Activated T-cell treated with anti-CD3 and anti-CD28 coated beads, Interleukin-2, amount 50 U/mL, for 24 hours (primary cell): ENCODE measurements at places on chromosomes 13 and 19.

- peaks cover 26% of the 10 kb centered on the region for H3K27me3 ChIP-seq
- no peaks in the 10 kb centered on the region for H3K4me1 ChIP-seq
- no peak overlapping the region for H3K4me3 ChIP-seq
- no peak overlapping the region for H3K27ac ChIP-seq
- no peak for DNase-seq
Observed at GRCh38 chr19:55358943-55359908, 3.8 kb downstream of the GARIN5B start.

DNA sequence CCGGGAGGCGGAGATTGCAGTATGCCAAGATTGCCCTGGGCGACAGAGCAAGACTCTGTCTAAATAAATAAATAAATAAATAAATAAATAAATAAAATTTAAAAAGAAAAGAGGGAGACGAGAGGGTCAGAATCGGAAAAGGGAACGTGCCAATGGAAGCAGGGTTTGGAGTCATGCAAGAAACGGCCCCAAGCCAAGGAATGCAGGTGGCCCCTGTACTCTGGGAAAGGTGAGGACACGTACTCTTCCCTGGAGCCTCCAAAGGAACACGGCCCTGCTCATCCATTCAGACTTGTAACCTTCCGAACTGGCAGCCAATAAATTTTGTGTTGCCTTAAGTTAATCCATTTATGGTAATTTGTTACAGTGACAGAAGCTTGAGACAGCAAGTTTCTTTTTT is 19.9 kb upstream of the PNMA8C start:
- H3K4me1 ChIP-seq, result no peaks in the 10 kb centered on the region
- peaks cover 45% of the 10 kb centered on the region for H3K27me3 ChIP-seq
- no peak for DNase-seq
- H3K36me3 ChIP-seq, result no peaks in the 10 kb centered on the region
- H3K4me3 ChIP-seq, result no peak overlapping the region

GRCh38 chr19:56348289-56348877 is 33.7 kb upstream of the ZSCAN5A start:
- no peak for DNase-seq
- peaks cover 1% of the 10 kb centered on the region for H3K4me1 ChIP-seq
- H3K27me3 ChIP-seq, result peaks cover 1% of the 10 kb centered on the region
- H3K36me3 ChIP-seq, result no peaks in the 10 kb centered on the region
- H3K27ac ChIP-seq, result no peak overlapping the region
- H3K4me3 ChIP-seq, result no peak overlapping the region

- DNase-seq, result no peak
- H3K36me3 ChIP-seq, result no peaks in the 10 kb centered on the region
- H3K4me1 ChIP-seq, result no peaks in the 10 kb centered on the region
- H3K27me3 ChIP-seq, result no peaks in the 10 kb centered on the region
- H3K4me3 ChIP-seq, result no peak overlapping the region
Observed at GRCh38 chr13:80742033-80742432, 401.1 kb upstream of the SPRY2 start.

DNA sequence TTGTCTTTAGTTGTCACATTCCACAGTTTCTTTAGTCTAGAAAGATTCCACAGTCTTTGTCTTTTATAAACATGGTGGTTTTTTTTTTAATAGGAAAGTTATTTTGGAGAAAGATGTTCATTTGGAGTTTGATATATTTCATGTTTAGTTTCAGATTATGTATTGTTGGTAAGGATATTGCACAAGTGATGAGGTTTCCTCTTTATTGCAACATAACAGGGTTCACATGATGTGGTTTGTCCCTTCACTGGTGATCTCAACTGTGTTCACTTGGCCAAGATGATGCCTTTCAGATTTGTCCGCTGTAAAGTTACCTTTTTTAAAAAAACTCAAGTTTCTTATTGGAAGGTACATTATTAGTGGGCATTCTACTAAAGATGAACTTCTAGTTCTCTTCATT is 3.2 kb downstream of the ZNF230 start:
- no peak for DNase-seq
- peaks cover 78% of the 10 kb centered on the region for H3K36me3 ChIP-seq
- no peak overlapping the region for H3K27ac ChIP-seq
- H3K27me3 ChIP-seq, result no peaks in the 10 kb centered on the region

GRCh38 chr13:78786459-78786858 is 127.5 kb upstream of the OBI1 start:
- H3K27ac ChIP-seq, result no peak overlapping the region
- H3K36me3 ChIP-seq, result no peaks in the 10 kb centered on the region
- peaks cover 9% of the 10 kb centered on the region for H3K27me3 ChIP-seq
- no peak overlapping the region for H3K4me3 ChIP-seq
- no peaks in the 10 kb centered on the region for H3K4me1 ChIP-seq

- peak; percentile 63 for DNase-seq
- H3K27ac ChIP-seq, result peak overlapping the region; percentile 89
- peaks cover 79% of the 10 kb centered on the region for H3K4me1 ChIP-seq
- peak overlapping the region; percentile 63 for H3K4me3 ChIP-seq
Observed at GRCh38 chr13:114161644-114162532, 17.2 kb upstream of the CFAP97D2 start.

GRCh38 chr19:57269515-57270250 is 10.6 kb upstream of the ZNF460 start:
- H3K36me3 ChIP-seq, result peaks cover 59% of the 10 kb centered on the region
- H3K4me1 ChIP-seq, result peaks cover 17% of the 10 kb centered on the region
- no peaks in the 10 kb centered on the region for H3K27me3 ChIP-seq
- no peak for DNase-seq

GRCh38 chr19:41530761-41531301 is 45.1 kb upstream of the CEACAM21 start:
- DNase-seq, result no peak
- peak overlapping the region; percentile 89 for H3K27ac ChIP-seq
- H3K4me1 ChIP-seq, result peaks cover 68% of the 10 kb centered on the region
- peak overlapping the region; percentile 82 for H3K4me3 ChIP-seq

GRCh38 chr13:71214821-71215220 is 652.2 kb downstream of the DACH1 start:
- DNase-seq, result no peak
- H3K36me3 ChIP-seq, result no peaks in the 10 kb centered on the region
- no peak overlapping the region for H3K27ac ChIP-seq
- no peaks in the 10 kb centered on the region for H3K27me3 ChIP-seq
- H3K4me3 ChIP-seq, result no peak overlapping the region

DNA sequence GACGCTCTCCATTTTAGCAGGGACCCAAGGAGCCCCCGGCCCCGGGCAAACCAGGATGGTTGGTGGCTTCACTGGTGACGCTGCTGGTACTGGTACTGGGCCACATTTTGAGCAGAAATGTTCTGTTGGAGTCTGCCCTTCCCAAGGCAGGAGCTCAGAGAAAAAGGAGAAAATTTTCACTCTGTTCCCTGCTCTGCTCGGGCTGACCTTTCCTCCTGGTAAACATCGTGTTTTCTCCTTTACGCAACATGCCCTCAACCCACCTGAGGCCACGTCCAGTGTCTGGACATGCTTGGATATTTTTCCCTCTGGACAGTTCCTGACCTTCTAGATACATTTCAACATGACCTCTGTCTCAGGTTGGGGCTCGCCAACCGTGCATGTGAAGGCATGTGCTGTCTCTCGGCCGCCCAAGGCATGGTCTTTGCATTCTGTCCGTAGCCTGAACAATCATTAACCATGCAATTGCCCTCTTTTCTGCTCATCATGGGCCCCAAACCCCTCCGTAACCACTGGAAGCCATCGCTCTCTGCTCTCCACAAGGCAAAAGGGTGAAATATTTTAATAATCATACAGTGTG is 115.2 kb upstream of the PEG3 start:
- DNase-seq, result no peak
- no peak overlapping the region for H3K4me3 ChIP-seq
- H3K27ac ChIP-seq, result no peak overlapping the region
- peaks cover under 1% of the 10 kb centered on the region for H3K36me3 ChIP-seq

- H3K27ac ChIP-seq, result no peak overlapping the region
- no peak for DNase-seq
- H3K36me3 ChIP-seq, result no peaks in the 10 kb centered on the region
Observed at GRCh38 chr19:33947265-33947964, 150.7 kb downstream of the KCTD15 start.

- H3K36me3 ChIP-seq, result peaks cover 12% of the 10 kb centered on the region
- H3K27me3 ChIP-seq, result no peaks in the 10 kb centered on the region
- peak overlapping the region; percentile 97 for H3K27ac ChIP-seq
- peak; percentile 78 for DNase-seq
Observed at GRCh38 chr13:52195401-52195837, 36.0 kb upstream of the NEK3 start.

GRCh38 chr19:54969647-54970046 is 3.5 kb downstream of the NLRP2 start:
- H3K36me3 ChIP-seq, result peaks cover 4% of the 10 kb centered on the region
- H3K4me3 ChIP-seq, result no peak overlapping the region
- no peak overlapping the region for H3K27ac ChIP-seq
- no peak for DNase-seq

DNA sequence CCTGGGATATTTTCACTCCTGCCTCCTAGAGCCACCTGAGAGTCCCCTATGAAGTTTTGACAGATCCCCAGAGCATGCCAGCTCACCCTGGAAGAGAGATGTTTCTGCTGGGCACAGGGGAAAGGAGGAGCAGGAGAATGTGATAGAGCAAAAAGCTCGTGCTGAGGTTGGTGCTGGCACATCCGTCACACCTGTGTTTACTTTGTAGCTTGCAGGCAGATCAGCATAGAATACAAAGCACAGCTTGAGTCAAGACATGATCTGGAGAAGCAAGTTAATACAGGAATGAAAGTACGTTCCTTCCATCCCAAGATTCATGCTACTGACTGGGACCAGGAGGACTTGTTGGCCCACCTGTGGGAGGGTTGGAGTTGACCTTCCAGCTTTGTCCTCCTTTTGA is 46.1 kb downstream of the HSPH1 start:
- DNase-seq, result no peak
- no peak overlapping the region for H3K4me3 ChIP-seq
- H3K27me3 ChIP-seq, result peaks cover 36% of the 10 kb centered on the region
- peaks cover 3% of the 10 kb centered on the region for H3K4me1 ChIP-seq
- no peaks in the 10 kb centered on the region for H3K36me3 ChIP-seq
- no peak overlapping the region for H3K27ac ChIP-seq

DNA sequence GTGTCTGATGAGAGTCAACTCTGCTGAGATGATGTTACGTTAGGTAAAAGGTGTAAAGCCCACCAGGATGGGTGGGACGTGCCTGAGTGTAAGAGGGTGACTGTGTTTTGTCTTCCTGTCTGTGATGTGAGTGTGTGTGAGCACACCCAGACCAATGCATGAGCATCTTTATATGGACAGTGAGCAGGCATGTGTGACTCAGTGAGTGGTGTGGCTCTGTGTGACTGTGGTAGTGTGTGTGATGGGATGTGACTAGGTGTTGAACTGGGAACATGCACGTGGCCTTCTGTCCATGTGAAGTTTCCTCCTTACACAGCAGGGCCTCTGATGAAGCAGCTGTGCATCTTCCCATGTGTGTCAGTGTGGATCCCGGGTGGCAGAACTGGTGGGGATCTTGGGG is 17.8 kb upstream of the LGALS16 start:
- H3K27me3 ChIP-seq, result peaks cover 85% of the 10 kb centered on the region
- no peaks in the 10 kb centered on the region for H3K4me1 ChIP-seq
- no peak overlapping the region for H3K27ac ChIP-seq
- DNase-seq, result no peak
- H3K36me3 ChIP-seq, result no peaks in the 10 kb centered on the region
- no peak overlapping the region for H3K4me3 ChIP-seq

DNA sequence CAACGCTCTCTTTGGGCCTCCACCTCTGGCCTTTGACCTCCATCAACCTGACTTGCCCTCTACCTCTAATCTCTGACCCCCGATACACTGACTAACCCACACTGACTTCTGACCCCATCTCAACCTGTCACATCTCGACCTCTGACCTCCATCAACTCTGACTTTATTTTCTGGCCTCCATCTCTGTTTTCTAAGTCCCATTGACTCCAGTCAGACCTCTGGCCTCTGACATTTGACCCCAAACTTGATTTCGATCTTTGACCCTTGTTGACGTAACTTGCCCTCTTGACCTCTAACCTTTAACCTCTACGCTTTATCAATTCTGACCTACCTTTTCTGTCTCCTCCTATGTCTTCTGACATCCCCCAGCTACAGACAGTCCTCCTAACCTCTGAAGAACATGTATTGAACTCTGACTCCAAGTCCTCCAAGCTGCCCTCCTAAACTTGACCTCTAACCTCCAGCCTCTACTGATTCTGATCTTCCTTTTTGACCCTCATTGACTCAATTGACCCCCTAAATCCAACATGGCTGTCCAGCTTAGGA is 780 bp downstream of the ACP4 start:
- H3K27me3 ChIP-seq, result no peaks in the 10 kb centered on the region
- peak overlapping the region; percentile 48 for H3K27ac ChIP-seq

DNA sequence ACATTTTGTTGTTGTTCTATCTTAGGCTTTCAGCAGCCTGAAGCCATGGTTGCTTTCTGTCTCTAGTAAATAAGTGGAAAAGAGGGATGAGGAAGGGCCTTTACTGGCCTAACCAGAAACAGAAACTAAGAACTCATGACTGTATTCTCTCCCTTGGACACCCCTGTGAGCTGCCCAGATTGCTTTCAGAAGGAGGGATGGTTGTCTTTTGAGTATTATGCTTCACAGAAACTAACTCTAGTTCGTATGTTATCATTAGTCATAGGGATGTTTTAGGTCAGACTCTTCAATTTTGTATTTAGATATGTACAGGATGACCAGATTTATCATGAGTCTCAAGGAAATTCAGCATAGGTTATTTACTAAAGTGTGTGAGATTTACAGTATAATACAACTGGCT is 17.5 kb downstream of the BORA start:
- H3K27me3 ChIP-seq, result no peaks in the 10 kb centered on the region
- peaks cover 88% of the 10 kb centered on the region for H3K36me3 ChIP-seq
- H3K4me1 ChIP-seq, result peaks cover 35% of the 10 kb centered on the region

DNA sequence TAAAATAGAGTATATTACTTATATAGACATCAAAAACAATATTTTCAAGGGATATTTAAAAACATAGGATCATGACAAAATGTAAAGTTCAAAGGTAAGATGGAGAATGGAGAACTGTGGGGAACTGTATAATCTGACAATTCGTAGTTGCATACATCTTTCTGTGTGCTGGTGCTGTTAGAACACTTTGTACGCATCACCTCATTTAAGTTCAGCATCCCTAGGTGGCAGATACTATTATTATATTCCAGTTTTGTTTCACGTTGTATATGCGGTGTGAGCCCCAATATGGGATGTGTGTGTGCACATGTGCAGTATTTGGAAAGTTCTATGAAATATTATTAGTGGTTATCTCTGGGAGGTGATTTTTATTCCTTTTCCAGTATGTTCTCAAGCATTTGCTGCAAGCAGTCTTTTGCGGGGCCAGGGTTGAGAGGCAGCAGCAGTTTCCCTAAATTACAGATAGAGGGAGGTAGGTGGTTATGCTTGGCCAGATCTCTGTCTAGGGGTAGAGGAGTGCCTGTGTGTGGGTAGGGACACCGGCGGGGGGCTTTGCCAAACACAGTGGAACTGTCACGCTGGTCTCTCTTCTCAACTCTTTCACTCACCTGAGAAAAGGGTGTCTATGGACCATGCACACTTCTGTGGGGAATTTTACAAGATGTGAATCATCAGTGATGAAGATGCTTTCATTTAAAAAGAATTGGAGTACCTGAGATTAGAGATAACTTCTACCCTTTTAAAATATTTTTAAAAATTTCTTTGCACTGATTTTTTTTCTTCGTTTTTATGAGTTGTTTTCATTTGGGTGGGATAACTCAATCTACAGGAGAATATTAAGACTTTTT is 55.6 kb upstream of the ALOX5AP start:
- peak; percentile 47 for DNase-seq
- peaks cover 12% of the 10 kb centered on the region for H3K4me1 ChIP-seq
- H3K36me3 ChIP-seq, result no peaks in the 10 kb centered on the region
- no peak overlapping the region for H3K27ac ChIP-seq
- no peak overlapping the region for H3K4me3 ChIP-seq
